ENCODE measurements at places on chromosomes 4 and X.

DNA sequence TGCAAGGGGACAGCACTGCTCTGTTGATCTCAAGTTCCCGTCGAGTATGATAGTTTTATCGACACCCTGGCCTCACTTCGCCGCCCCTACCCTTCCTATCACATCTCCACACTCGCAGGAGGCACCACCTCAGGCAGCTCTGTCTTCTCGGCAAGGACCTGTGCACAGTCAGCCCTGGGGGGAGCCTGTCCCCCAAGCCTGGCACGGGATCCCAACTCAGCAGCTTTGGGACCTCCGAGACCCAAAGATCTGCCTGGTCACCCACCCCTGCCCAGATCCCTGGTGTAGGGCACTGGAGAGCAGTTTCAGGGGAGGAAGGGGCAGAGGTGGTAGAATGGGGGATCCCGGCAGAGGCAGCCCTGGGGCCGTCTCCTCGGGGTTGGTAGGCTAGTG lies 18.0 kb upstream of the UBA1 start:
- no peak for DNase-seq

DNA sequence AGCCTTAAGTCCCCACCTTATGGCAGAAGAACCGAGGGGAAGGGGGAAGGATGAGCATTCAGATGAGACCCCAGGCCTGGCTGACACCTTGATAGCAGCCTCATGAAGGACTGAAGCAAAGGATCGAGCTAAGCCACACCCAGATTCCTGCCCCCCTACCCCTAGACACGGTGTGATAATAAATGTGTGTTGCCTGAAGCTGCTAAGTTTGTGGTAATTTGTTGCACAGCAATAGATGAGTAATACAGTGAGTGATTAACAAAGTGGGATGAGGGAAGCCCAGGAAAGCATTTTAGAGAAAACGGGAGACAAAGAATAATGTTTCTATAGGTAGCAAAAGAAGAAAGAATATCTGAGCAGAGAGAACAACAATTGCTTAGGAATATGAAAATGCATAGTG lies 404.2 kb downstream of the MID1IP1 start:
- DNase-seq = no peak

GRCh38 chr4:71229477-71230270 lies 109.1 kb upstream of the SLC4A4 start:
- no peak for DNase-seq

- no peak for DNase-seq
These were observed 1.2 kb downstream of the ATP10D start for GRCh38 chr4:47486231-47486673.

DNA sequence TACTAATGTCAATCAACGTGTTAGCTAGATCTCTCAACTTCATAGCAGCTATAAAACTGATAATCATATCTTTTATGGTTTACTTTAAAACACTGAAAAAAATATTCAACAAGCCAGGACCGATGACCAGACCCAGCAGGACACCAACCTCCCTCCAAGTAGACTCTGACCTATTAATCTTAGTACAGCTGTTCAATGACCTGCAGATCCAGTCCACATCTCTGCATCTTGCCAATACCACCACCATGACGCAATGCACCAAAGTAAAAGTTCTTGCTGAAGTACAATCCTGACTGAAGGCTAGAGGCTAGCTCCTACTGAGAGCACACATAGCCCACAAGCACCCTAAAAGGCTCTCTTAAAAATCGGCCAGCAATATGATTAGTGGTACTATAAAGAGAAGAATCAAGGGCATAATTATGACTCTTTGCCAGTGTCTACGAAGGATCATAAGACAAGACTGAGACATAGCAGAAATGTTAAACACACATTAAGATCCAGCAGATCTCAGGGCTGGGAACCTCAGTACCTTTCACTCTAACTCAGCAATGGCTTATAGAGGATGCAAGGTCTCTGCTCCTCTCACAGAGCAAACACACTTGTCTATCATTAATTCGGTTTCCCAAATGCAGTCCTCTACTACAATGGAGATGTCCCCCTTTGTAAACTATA lies 7.6 kb downstream of the MED14 start:
- no peak for DNase-seq

DNA sequence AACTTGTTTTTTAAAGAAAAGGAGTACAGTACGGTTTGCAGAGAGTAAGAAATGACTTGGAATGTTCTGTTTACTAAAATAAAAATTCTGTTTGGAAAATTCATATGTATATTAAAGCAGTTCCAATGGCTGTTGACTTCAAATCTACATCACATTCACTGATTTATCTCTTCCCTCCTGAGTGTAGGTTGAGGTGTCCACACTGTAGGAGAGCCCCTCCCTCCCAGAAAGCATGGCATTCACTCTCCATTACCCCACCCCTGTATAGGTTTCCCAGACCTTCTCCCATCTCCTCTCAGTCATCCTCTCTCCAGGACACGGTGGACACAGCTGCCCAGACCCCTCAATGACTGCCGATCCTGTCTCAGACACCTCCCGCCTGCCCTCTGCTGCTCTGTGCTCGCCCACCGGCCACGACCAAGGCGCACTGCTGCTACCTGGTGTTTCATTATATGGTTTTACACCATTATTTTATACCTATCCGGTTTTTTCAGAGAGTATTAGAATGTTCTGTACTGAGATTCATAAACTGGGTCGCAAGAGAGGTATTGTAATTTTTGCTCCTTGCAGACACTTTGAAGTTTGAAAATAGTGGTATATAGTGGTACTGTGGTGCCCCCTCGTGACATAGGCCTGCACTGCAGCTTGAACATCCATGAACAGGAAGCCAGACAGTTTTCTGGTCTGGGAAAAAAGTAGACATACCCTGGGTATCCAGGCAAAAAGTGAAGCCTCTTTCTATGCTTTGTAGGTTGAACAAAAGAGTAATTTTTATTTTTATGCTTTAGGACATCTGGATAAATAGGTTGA lies 38.8 kb upstream of the BEX4 start:
- DNase-seq = peak; percentile 24

DNA sequence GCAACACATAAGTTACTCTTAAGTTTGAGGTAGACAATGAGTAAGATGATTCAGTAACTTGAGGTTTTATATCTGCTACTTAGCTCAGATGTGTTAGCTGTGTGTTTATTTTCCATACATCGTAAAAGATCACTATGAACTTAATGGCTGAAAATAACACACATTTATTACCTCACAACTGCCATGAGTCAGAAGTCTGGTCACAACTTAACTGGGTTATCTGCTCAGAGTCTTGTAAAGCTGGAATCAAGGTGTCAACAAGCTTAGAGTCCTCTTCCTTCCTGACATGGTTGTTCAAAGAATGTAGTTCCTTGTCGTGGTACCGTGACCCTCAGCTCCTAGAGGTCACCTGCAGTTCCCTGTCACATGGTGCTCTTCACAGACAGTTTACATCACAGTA lies 204.9 kb upstream of the MAGEB2 start:
- DNase-seq = no peak

GRCh38 chrX:125810856-125811255 lies 355.2 kb downstream of the DCAF12L2 start:
- DNase-seq = no peak
